ENCODE measurements at places on chromosomes 16 and 17.

- no peaks in the 10 kb centered on the region for H3K36me3 ChIP-seq
- H3K4me1 ChIP-seq = peaks cover 3% of the 10 kb centered on the region
- DNase-seq = peak; percentile 46
- H3K27ac ChIP-seq = no peak overlapping the region
Observed at GRCh38 chr17:44354582-44355561, 8.8 kb downstream of the FAM171A2 start.

- no peak overlapping the region for H3K4me3 ChIP-seq
- H3K36me3 ChIP-seq = peaks cover 36% of the 10 kb centered on the region
- no peak for DNase-seq
- H3K27ac ChIP-seq = peak overlapping the region; percentile 60
Observed at GRCh38 chr17:82461827-82462524, 3.4 kb downstream of the NARF start.

DNA sequence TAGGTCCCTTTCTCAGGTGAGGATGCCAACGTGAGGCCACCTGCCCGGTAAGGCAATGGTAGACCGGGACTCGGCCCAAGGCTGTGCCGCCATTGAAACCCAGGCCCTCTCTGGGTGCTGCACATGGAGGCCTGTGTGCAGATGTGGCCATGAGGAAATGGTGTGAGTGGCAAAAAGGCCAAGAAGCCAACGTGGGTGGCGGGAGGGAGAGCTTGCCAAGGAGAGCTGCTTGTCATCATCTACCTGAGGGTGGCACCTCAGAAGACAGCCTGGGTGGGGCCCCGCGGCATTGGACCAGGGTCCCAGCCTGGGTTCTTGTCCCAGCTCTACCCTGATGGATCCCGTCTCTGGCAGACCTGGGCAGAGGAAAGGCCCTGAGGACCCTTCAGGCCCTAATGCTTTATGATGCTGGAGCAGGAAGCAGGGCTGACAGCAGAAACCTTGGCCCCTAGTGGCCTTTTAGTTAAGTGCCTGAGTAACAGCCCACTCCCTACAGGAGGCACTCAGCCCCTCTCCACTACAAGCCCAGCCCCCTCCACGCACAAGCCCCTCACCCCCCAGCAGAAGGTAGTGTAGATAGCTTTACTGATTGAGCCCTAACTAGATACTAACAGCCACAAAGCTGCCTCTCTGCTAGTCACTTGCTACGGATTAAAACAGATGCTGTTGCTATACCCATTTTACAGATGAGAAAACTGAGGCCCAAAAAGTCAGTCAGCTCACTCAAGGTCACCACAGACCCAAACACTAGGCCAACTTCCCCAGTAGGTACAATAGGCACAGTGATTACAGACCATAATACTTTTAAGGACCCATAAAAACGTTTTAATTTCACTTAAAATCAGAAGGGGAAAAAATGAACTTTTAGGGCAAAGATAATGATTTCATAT is 26.2 kb upstream of the KIFC3 start:
- H3K4me3 ChIP-seq = no peak overlapping the region
- H3K36me3 ChIP-seq = no peaks in the 10 kb centered on the region
- H3K27me3 ChIP-seq = no peaks in the 10 kb centered on the region
- H3K27ac ChIP-seq = no peak overlapping the region

GRCh38 chr16:66363211-66363777 is 3.2 kb upstream of the CDH5 start:
- no peaks in the 10 kb centered on the region for H3K4me1 ChIP-seq
- H3K27ac ChIP-seq = no peak overlapping the region
- no peak overlapping the region for H3K4me3 ChIP-seq
- peaks cover 11% of the 10 kb centered on the region for H3K27me3 ChIP-seq
- no peaks in the 10 kb centered on the region for H3K36me3 ChIP-seq

- H3K4me1 ChIP-seq = peaks cover 54% of the 10 kb centered on the region
- no peaks in the 10 kb centered on the region for H3K27me3 ChIP-seq
- no peak for DNase-seq
- H3K27ac ChIP-seq = no peak overlapping the region
Observed at GRCh38 chr16:84754956-84755672, 55.3 kb downstream of the USP10 start.

DNA sequence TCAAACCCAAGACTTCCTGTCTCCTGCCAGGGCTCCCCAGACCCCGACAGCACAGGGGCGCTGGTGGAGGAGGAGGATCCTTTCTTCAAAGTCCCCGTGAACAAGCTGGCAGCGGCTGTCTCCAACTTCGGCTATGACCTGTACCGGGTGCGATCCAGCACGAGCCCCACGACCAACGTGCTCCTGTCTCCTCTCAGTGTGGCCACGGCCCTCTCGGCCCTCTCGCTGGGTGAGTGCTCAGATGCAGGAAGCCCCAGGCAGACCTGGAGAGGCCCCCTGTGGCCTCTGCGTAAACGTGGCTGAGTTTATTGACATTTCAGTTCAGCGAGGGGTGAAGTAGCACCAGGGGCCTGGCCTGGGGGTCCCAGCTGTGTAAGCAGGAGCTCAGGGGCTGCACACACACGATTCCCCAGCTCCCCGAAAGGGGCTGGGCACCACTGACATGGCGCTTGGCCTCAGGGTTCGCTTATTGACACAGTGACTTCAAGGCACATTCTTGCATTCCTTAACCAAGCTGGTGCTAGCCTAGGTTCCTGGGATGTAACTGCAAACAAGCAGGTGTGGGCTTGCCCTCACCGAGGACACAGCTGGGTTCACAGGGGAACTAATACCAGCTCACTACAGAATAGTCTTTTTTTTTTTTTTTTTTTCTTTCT is 8.1 kb downstream of the SERPINF1 start:
- DNase-seq = no peak
- H3K27ac ChIP-seq = no peak overlapping the region
- no peaks in the 10 kb centered on the region for H3K36me3 ChIP-seq
- no peaks in the 10 kb centered on the region for H3K27me3 ChIP-seq
- no peak overlapping the region for H3K4me3 ChIP-seq
- peaks cover 10% of the 10 kb centered on the region for H3K4me1 ChIP-seq

DNA sequence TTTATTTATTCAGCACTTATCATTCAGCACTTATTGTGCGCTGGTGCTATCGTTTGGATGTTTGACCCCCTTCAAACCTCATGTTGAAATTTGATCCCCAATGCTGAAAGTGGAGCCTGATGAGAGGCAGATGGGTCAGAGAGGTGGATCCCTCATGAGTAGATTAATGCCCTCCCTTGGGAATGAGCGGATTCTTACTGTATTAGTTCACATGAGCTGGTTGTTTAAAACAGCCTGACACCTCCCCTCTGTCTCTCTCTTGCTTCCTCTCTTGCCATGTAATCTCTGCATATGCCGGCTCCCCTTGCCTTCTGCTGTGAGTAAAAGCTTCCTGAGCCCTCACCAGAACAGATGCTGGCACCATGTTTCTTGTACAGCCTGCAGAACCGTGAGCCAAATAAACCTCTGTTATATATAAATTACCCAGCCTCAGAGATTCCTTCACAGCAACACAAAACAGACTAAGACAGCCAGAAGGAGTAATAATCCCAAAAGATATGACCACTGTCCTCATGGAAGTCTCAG is 111.1 kb downstream of the CACNG3 start:
- no peaks in the 10 kb centered on the region for H3K36me3 ChIP-seq
- no peak overlapping the region for H3K4me3 ChIP-seq
- DNase-seq = no peak
- H3K27me3 ChIP-seq = no peaks in the 10 kb centered on the region

DNA sequence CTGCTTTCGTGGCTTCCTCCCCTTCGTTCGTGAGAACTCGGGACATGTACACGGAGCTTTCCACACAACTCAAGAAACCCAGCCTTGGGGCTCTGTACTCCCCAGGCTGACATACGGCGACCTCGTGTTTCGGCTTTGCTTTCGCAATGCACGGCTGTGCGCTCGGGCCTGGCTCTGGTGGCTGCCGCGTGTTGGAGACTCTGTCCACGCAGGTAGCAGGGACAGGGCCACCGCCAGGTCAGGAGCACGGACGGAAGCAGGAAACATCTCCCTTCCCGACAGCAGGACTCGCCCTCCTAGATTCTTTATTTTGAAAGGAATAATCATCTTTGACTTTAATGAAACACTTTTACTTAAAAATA is 17.3 kb downstream of the UTS2R start:
- H3K36me3 ChIP-seq = no peaks in the 10 kb centered on the region
- no peaks in the 10 kb centered on the region for H3K27me3 ChIP-seq
- DNase-seq = no peak
- H3K27ac ChIP-seq = no peak overlapping the region

- no peak for DNase-seq
- H3K4me3 ChIP-seq = no peak overlapping the region
- no peaks in the 10 kb centered on the region for H3K4me1 ChIP-seq
- H3K36me3 ChIP-seq = no peaks in the 10 kb centered on the region
Observed at GRCh38 chr16:22075776-22076175, 16.6 kb upstream of the VWA3A start.

- DNase-seq = peak; percentile 73
- peaks cover 13% of the 10 kb centered on the region for H3K4me1 ChIP-seq
- H3K27me3 ChIP-seq = no peaks in the 10 kb centered on the region
Observed at GRCh38 chr17:41548844-41549595, 20.9 kb upstream of the KRT19 start.

- H3K27ac ChIP-seq = peak overlapping the region; percentile 74
- H3K4me3 ChIP-seq = peak overlapping the region; percentile 91
Observed at GRCh38 chr16:30474074-30474452, 1.5 kb downstream of the ITGAL start.

- no peak overlapping the region for H3K4me3 ChIP-seq
- H3K27ac ChIP-seq = no peak overlapping the region
- no peaks in the 10 kb centered on the region for H3K36me3 ChIP-seq
- no peaks in the 10 kb centered on the region for H3K27me3 ChIP-seq
- H3K4me1 ChIP-seq = no peaks in the 10 kb centered on the region
Observed at GRCh38 chr16:83606486-83607030, 201.2 kb upstream of the HSBP1 start.

GRCh38 chr17:42399121-42399520 is 10.9 kb upstream of the STAT3 start:
- H3K36me3 ChIP-seq = no peaks in the 10 kb centered on the region
- no peak for DNase-seq
- no peak overlapping the region for H3K27ac ChIP-seq

DNA sequence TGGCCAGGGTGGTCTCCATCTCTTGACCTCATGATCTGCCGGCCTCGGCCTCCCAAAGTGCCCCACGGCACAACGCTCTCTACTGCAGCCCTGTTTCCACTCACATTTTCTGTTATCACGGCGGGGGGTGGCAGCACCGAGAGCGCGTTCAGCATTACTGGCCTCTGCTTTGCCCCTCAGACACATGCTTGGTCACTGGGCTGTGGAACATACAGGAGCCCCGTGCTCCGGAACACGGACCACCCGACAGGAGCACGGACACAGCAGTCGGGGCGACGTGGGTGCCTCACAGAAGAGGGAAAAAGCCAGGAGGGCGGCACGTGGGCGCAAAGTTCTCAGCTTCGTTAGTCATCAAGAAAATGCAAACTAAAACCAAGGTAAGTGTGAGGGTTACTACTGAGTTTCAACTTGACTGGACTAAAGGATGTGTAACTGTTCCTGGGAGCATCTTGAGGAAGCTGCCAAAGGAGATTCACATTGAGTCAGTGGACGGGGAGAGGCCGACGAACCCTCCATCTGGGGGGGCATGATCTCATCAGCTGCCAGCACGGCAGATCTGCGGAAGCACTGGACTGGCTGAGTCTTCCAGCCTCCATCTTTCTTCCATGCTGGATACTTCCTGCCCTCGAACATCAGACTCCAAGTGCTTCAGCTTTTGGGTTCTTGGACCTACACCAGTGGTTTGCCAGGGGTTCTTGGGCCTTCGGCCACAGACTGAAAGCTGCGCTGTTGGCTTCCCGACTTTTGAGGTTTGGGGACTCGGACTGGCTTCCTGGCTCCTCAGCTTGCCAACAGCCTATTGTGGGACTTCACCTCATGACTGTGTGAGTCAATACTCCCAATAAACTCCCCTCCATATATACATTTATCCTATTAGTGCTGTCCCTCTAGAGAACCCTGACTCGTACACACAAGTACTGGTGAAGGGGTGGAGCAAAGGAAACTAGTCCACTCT is 106.8 kb downstream of the ZNF778 start:
- no peak for DNase-seq
- peak overlapping the region; percentile 67 for H3K27ac ChIP-seq

DNA sequence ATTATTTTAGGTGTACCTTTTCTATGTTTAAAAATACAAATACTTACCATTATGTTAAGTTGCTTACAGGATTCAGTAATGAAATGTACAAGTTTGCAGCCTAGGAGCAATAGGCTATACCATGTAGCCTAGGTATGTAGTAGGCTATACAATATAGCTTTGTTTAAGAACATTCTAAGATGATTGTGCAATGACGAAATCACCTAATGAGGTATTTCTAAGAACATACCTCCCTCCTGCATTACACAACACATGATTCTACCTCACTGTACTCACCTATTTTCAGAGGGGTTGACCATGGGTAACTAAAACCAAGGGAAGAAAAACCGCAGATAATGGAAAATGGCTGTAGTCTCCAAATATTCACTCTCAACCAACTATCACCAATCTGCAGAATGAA is 35.3 kb upstream of the TBC1D3K start:
- no peak overlapping the region for H3K27ac ChIP-seq
- H3K27me3 ChIP-seq = peaks cover 3% of the 10 kb centered on the region
- no peaks in the 10 kb centered on the region for H3K36me3 ChIP-seq
- H3K4me1 ChIP-seq = no peaks in the 10 kb centered on the region

- H3K27me3 ChIP-seq = peaks cover 3% of the 10 kb centered on the region
- DNase-seq = no peak
- H3K27ac ChIP-seq = no peak overlapping the region
- no peaks in the 10 kb centered on the region for H3K4me1 ChIP-seq
- H3K36me3 ChIP-seq = no peaks in the 10 kb centered on the region
Observed at GRCh38 chr17:34276826-34277225, 6.8 kb downstream of the CCL7 start.

DNA sequence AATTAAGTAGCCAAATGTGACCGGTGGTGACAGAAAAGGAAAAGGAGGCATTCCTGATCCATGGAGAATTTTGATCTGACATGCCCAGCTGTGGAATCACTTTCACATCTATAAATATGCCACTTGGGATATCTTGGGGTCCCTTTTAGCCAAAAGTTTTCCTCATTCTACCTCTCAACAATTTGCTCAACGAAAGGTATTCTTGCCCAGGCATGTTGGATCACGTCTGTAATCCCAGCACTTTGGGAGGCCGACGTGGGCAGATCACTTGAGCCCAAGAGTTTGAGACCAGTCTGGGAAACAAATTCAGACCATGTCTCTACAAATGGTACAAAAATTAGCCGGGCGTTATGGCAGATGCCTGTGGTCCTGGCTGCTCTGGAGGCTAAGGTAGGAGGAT is 24.3 kb downstream of the LITAF start:
- no peaks in the 10 kb centered on the region for H3K27me3 ChIP-seq
- H3K36me3 ChIP-seq = peaks cover 9% of the 10 kb centered on the region
- H3K27ac ChIP-seq = no peak overlapping the region
- no peak for DNase-seq
- peaks cover 79% of the 10 kb centered on the region for H3K4me1 ChIP-seq
- H3K4me3 ChIP-seq = no peak overlapping the region

DNA sequence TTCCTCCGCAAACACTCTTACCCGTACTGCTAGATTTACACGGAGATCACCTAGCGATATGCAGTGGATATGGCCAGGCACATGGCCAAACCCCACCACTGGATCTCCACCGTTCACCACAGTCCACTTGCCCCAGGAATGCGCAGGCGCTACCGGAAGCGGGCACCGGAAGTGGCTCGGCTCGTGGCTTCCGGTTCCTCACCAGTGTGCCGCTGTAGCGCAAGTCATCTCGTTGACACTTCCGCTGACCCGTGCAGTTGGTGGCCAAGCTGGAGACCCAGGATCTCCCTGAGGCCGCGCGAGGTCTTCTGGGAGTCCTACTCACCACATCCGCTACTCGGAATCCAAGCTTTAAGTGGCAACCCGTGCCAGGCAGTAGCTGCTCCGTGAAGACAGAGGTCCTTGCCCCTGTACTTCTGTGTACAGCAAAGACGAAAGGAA is 11.5 kb downstream of the ZNF597 start:
- H3K36me3 ChIP-seq = no peaks in the 10 kb centered on the region
- H3K4me3 ChIP-seq = peak overlapping the region; percentile 26
- H3K27ac ChIP-seq = no peak overlapping the region
- peaks cover 8% of the 10 kb centered on the region for H3K4me1 ChIP-seq
- H3K27me3 ChIP-seq = no peaks in the 10 kb centered on the region
